Muscle of arm (tissue), 14 donors: ENCODE measurements at places on chromosomes 3 and 15.
A peak's percentile ranks its signal among the peaks of the same experiment; 100 is the strongest.

DNA sequence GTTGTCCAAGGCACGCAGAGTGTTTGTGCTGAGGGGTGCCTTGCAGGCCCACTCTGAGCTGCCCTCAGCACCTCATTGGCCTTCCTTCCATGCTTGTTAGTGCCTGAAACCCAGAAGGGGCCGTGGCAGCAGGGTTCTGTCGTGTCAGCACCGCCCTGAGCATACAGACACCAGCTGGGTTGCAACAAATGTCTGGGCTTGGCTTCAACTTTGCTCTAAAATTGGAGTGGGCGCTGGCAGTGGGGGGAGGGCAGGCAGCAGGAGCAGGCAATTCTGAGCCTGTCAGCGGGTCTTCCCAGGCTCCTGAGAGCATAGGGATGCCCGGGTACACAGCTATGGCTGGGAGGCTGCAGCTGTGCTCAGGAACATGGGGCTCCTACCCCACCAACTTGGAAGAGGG is 464.3 kb downstream of the EPHA3 start:
- DNase-seq = peak; percentile 2

DNA sequence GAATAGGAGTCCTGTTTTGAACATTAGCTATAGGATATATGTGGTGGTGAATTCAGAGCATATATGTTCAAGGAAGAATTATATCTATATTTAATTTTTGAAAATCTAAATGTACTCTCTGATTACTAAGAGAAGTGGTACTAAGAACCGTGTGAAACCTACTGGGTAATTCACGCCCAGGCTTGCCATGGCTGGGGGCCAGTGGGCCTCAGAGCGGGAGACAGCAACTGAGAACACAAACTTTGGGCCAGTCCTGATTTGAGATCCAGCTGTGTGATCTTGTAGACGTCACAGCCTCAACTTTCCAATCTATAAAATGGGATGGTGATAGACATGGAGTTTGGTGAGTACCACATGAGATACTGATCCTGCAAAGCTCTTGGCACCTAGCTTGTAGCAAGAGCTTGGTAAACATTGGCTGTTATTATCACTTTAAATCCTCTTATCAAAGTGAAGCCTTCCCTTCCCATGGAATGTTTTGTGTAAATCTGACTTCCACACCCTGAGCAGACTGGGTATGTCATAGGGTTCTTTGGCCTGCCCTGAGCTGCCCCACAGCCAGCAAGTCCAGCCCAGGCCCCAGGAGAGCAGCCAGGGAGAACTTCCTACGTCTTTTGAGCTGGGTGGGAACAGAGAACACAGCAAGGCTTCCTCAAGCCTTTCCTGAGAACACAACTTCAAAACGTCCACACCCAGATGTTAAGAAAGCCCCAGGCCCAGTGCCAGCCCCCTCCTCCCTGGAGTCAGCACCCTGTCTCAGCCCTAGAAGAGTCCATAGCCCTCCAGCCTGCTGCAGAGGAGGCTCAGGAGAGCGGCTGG is 8.2 kb upstream of the PAQR5 start:
- DNase-seq = no peak

DNA sequence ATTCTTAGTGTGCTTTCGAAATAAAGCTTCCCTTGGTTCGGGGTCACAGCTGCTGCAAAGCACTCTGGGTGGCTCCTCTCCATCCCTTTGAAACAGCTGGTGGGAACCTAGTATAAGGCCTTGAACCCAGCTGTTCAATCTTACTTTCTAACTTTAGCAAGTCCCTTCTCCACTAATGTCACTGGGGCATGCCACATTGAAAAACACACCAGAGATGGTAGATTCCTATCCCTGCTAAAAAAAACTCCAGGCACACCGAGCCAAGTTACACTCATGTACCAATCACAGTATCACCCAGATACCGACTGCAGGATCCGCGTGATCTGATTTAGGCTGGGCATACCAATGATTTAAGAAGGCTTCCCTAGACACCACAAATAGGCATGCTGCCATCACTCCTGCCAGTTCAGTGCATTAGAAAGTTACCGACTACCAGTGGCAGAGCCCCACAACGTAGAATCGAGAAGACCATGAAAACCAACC is 65.0 kb downstream of the WWTR1 start:
- DNase-seq = no peak

DNA sequence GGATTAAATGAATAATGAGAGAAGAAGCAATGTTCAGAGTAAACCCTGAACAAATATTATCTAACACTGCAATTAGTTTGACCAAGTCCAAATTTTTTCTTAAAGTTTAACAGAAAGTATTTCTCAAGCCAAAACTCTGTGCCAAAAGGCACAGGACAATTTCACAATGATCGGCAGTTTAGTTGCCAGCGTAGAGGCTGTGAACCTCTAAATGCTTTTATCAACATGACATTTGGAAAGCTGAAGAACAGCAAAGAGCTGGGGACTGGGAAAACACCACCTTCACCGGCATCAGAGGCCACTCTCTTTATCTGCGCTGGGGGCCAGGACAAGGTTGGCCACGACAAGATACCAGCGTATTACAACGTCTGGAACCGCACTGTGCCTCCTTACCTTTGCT is 125.6 kb downstream of the ADAMTS17 start:
- DNase-seq = no peak

- no peak for DNase-seq
Measured at GRCh38 chr3:116667791-116668190, 41.8 kb upstream of the TUSC7 start.

GRCh38 chr15:85314146-85314545 is 66.3 kb upstream of the AKAP13 start:
- no peak for DNase-seq

GRCh38 chr3:196974661-196975060 is 6.0 kb upstream of the PIGZ start:
- DNase-seq = no peak

DNA sequence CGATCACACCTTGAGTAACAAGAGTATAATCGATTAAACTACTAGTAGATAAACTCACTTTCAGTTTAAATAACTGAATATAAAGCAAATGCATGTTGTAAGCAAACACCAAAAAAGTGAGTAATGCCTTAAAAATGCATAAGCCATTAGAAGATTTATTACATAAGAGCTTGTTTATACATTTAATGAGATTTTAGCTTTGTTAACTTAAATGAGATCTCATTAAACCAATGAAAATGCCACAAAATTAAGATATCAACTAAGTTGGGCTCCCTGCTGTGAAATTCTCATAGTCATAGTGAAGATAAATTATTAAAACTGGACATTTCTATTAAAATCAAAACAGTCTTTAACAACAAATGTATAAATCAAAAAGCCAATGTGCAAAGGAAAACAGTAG is 701.2 kb downstream of the NLGN1 start:
- no peak for DNase-seq

GRCh38 chr3:46029953-46030543 is 2.8 kb upstream of the XCR1 start:
- DNase-seq = no peak

GRCh38 chr3:100719136-100719535 is 9.8 kb downstream of the TFG start:
- DNase-seq = no peak

GRCh38 chr3:49661281-49661680 is 12.9 kb upstream of the APEH start:
- no peak for DNase-seq

DNA sequence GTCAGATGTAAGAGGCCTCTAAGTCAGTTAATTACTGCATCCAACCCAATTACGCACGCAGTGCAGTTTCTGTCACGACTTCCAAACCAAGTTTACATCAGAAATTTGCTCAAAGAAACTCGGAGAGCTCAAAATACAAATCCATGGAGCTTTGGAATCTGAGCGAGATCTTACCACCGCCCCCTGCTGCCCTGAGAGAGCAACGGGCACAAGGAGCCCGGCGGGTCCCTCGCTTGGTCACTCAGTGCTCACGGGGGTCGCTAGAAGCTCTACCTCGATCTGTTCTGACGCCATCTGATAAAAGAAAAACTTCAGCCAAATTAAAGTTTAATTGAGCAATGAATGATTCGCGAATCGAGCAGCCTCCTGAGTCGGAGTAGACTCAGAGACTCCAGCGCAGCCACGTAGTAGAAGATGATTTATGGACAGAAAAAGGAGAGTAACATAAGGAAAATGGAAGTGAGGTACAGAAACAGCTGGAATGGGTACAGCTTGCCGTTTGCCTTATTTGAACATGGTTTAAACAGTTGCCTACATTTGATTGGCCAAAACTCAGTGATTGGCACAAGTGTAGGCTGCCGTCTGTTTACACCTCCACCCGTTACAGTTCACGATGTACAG is 232.7 kb upstream of the ATP10A start:
- DNase-seq = no peak

DNA sequence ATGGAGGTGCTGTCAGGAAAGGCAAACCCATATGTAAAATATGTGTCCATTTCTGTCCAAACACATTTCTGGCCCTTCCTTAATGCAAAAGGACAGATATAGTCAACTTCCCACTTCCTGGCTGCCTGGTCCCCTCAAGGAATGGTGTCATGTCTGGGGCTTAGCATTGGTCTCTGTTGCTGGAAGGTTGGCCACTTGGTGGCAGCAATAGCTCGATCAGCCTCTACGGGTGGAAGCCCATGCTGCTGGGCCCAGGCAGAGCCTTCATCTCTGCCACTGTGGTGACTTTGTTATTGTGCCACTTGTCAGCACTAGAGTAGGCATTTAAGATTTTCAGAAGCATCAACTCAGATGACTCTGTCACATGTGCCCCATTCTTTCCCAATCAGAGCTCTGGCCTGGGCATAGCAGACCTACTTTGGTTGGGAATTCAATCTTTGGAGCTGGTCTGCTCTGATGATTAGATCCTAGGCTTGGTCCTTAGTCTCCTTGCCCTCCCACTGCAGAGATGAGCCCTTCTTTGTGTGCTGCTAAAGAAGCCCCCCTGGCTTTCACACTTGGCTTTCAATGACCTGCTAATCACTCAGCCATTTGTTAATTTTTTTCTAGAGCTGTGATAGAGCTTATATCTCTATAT is 51.0 kb upstream of the SPSB4 start:
- peak; percentile 72 for DNase-seq

- no peak for DNase-seq
Measured at GRCh38 chr3:72475258-72476138, 372.7 kb downstream of the SHQ1 start.

DNA sequence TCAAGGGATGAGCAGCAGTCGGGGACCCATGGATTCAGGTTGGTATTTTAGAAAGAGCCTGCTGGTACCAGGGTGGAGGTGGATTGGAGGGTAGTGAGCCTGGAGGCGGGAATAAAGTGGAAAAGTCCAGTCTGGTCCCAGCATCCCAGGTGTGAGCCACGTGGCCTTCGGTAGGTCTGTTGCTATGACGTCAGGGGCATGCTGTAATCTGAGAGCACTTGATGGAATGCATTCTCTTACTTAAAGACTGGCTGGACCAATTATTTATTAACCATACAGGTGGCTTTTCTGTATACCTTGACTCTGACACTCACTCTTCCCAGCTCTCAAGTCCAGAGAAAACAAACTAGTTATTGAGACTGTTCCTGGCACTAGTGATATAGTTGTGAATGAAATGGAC is 389.9 kb upstream of the RGMA start:
- DNase-seq = no peak

DNA sequence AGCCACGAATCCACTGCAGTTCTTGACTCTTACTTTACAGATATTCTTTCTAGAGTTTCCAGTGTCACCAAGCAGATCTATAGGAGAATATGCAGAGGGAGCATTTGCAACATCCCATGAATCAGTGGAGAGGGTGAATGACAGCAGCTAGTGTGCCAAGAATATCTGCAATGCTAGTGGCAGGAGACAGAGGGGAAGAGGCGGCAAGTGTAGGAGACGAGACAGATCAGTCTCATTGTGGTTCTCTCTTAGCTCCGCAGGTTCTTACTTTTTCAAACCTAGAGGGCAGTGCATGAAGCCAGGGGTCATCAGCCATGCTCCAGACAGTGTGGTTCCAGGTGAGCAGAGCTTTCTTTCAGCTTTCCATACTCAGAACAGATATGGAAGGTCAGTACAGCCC is 744 bp downstream of the ZNF619 start:
- DNase-seq = no peak

DNA sequence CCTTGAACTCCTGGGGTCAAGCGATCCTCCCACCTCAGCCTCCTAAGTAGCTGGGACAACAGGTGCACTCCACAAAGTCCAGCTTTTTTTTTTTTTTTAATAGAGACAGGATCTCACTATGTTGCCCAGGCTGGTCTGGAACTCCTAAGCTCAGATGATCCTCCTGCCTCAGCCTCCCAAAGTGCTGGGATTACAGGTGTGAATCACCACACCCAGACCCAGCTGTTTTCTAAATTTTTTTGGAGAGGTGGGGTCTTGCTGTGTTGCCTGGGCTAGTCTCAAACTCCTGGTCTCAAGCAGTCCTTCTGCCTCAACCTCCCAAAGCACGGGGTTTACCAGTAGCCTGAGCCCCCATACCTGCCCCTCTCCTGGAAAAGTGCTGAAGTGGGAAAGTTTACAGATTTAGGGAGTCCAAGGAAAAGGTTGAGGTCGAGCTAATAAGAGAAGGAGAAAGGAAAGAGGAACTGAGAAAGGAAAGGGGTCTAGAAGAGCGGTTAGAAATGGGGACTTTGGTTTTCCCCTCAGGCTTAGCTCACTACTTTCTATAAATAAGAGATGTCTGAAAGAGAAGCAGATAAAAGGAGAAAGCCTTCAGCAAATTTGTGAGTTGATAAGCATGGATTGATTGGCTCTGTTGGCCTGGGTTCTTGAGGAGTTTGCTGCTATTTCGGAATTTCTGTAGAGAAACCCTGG is 23.6 kb downstream of the UBE2E1 start:
- DNase-seq = no peak

GRCh38 chr15:77870195-77871065 is 207.1 kb downstream of the TBC1D2B start:
- DNase-seq = peak; percentile 46

- DNase-seq = no peak
Measured at GRCh38 chr3:140441006-140441405, 236.9 kb upstream of the TRIM42 start.

DNA sequence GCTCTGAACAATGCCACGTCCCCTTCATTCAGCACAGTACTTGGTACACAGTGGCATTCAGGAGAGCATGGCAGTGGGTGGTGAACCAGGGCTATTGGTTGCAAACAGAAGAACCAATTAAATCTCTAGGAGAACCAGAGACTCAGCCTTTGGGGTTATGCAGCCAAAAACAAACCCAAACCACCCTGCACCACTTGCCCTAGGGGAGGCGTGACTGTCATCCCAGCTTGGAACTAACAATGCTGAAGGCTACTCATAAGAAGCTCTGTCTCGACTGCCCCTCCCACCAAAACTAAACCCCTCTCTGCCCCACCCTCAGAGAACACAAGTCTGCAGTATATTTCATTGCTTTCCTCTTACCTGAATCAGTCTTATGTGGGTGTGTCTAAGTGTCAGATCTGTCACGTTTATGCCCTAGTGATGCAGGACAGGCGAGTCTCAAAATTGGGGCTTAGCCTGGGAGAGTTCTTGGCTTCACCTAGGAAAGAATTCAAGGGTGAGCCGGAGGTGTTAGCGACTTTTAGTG is 15.2 kb upstream of the KLHL40 start:
- DNase-seq = no peak

- no peak for DNase-seq
Measured at GRCh38 chr15:29094711-29095110, 174.9 kb downstream of the NSMCE3 start.
